CD4-positive, alpha-beta T cell treated with Interleukin-6 for 4 hours (primary cell): ENCODE measurements at places on chromosomes 12 and 14.

GRCh38 chr12:58592475-58593207 is 327.7 kb downstream of the LRIG3 start:
- DNase-seq = no peak

DNA sequence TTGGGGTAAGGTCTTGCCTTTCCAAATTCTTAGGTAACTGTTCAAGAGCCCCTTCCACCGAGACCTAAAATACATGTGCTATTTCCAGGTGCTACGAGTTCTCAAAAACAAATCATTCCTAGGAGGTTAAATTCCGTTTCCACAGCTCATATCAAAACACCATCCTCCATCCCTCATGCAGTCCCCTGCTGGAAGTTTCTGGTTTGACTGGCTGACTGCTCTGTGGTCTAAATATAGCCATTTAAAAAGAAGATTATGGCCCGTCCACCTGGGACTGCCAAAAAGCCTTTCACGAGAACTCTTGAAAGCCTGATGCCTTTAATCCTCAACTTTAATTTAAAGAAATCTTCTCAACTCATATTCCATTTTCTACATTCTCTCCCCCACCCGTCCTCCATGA is 201.5 kb upstream of the MYL2 start:
- DNase-seq = no peak

DNA sequence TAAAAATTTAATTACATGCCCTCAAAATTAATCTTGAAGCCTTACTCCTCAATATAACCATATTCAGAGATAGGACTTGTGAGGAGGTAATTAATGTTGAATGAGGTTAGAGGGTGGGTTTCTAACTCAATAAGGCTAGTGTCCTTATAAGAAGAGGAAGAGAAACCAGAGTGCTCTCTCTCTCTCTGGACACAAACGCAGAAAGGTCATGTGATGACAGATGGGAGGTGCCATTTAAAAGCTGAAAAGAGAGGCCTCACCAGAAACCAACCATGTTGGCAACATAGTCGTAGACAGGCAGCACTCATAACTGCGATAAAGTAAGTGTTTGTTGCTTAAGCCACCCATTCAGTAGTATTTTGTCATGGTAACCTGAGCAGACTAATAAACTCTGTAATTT is 378.5 kb upstream of the LMO3 start:
- DNase-seq = no peak

DNA sequence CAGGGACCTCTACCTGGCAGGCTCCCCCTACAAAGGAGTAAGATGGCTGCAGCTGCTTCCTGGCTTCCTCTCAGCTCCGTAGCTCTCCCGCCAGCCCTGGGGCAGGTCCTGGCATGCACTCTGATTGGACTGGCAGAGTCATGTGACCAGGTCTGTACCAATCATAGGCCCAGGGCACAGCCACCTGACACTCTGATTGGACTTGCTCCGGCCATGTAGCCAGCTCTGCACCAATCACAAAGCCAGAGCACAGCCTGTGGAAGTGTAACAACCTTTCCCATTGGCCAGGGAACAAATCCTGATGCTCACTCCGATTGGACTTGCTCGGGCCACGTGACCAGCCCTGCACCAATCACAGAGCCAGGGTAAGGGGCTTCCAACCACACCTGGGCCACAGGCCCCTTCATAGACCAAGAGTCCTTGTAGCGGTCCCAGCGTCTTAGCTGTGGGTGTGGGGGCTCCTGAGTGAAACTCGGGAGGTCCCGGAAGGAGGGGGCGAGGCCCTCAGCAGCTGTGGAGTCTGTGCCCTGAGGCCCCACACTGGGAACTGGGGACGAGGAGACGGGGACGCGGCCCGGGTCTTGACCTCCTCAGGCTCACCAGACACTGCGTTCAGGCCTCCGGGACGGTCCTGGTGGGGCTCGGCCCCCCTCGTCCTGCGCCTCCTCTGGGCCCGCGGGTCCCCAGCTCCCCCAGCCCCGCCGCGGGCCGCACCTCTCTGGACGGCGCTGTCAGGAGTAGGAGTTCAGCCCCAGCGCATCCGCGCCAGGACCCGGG is 210.6 kb downstream of the ADGRD1 start:
- DNase-seq = no peak

- no peak for DNase-seq
These were observed 28.9 kb downstream of the VDR start for GRCh38 chr12:47875746-47876439.

DNA sequence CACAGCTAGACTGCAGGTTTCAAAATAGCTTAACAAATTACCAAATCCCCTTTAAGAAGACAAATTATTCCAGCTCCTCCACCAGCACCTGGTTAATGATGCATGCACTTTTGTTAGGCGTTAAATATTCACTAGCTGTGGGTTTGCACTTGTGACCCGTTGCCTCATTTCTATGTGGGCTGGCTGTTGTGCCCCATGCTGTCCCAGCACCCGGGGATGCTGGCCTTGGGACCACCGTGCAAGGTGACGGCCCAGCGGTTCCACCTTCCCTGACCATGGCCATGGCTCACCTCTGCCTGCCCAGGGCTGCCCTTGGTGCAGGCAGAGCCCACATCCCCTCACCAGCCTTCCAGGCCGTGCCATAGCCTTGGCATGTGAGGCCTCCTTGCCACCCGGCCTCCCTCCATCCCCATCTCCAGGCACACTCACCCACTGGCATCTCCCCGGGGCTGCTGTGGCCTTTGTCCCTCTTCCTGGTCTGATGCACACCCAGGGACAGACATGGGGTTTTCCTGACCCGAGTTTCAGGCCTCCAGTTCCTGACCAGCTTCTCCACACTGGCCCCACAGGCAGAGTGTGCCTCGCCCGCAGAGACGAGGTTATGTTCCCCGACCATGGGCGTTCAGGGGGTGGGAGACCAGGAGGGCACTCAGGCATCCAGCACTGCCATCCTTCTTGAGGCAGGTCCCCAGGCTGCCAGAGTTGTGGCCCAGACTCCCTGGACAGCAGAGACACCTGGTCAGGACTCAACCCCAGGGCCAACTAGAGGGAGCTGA is 20.3 kb upstream of the C14orf180 start:
- DNase-seq = no peak

DNA sequence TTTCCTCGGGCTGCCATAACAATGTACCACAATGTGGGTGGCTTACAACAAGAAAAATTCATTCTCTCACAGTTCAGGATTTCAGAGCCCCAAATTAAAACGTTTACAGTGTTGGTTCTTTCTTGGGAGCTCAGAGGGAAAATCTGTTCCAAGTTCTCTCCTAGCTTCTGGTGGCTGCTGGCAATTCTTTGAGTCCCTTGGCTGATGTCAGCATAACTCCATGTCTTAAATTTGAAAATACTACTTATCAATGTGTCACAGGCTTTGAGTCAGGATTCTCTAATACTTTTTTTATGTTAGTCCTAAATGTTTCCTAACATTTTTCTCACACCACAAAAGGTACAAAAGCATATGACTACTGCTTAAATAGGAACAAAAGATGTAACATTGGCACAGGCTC is 198.4 kb upstream of the ATXN7L3B start:
- DNase-seq = no peak

DNA sequence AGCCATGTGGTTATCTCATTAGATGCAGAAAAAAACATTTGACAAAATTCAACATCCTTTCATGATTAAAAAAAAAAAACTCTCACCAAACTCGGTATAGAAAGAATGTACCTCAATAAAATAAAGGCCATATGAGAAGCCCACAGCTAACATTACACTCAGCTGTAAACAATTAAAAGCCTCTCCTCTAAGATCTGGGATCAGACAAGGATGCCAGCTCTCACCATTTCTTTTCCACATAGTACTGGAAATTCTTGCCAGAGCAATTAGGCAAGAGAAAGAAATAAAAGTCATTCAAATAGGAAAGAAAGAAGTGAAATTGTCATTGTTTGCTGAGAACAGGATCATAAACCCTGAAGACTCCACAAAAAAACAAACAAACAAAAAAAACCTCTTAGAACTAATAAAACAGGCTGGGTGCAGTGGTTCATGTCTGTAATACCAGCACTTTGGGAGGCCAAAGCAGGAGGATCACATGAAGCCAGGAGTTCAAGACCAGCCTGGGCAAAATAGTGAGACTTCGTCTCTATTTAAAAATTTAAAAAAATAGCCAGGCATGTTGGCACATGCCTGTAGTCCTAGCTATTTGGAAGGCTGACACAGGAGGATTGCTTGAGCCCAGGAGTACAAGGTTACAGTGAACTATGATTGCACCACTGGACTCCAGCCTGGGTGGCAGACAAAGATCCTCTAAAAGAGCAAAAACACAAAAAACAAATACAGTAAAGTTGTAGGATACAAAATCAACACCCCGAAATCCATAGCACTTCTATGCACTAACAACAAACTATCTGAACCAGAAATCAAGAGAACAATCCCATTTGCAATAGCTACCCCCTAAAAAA is 114.4 kb downstream of the FOXA1 start:
- no peak for DNase-seq

DNA sequence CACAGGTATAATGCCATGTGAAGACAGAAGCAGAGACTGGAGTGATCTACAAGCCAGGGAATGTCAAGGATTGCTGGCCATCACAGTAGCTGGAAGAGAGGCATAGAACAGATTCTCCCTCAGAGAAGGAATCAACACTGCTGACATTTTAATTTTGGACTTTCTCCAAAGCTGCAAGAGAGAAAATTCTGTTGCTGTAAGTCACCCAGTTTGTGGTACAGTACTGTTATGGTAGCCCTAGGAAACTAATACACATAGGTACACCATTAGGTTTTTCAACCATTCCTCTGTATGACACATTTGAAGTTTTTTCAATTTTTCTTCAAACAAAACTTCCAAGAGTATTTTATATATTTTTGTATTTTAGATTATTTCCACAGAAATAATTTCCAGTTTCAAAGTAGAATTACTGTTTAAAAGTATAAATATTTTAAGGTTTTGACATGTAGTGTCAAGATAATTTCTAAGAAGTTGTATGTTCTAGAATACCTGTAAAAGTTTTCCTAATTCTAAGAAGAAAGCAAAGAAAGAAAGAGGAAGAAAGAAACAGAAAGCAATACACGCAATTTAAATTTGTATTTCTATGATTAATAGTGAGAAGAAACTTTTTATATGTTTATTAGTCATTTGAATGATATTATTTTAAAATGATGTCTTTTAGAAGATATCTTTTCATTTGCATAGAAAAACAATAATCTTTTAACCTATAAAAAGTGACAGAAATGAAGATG is 64.9 kb upstream of the CATSPERB start:
- no peak for DNase-seq

DNA sequence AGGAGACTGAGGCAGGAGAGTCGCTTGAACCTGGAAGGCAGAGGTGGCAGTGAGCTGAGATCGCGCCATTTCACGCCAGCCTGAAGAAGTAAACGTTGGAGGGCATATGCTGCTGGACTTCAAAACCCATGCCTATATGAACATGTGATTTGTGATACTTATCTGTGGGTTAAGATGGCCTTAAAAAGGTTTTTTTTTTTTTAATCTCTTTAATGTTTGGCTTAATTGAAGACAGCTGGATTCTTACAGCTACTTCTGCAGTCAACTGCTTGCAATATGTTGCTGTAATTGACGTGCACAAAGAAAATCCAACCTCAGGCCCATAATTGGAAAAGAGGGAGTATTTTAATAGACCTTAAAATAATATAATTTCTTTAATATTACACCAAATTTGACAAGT is 1.5 kb upstream of the B3GNT4 start:
- no peak for DNase-seq

DNA sequence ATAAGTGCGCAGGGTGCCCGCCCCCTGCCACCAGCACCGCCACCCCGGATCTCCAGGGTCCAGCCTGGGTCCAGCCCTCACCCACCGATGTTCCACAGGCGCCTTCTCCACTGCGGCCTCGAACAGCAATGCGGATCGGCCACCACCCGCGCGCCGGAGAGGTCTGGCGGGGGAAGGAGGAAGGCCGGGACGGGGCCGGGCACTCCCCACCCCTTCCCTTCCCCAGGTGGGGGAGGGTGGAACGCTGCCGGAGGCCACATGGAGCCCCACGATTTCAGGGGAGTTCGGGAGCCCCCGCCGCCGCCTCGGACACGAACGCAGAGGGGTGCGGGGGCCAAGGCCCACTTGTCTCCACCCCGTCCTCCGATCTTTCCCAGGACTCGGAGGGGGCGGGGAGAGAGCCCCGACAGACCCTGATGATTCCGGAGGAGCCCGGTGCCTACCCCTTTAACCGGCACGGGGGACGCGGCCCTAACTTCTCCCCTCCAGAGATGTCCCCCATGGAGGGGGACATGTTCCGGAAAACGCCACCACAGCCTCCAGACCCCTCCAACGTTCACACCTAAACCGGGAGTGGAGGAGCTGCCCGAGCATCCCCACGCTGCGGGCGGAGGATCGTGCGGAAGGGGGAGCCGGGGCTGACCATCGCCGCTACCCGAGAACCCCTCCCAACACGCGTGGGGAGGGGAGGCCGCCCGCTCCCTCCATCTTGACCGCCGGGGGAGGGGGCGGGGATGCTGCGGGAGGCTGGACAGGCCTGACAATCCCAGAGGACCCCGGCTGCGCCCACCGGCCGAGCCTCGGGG is 1.1 kb downstream of the ATXN2 start:
- peak; percentile 28 for DNase-seq

DNA sequence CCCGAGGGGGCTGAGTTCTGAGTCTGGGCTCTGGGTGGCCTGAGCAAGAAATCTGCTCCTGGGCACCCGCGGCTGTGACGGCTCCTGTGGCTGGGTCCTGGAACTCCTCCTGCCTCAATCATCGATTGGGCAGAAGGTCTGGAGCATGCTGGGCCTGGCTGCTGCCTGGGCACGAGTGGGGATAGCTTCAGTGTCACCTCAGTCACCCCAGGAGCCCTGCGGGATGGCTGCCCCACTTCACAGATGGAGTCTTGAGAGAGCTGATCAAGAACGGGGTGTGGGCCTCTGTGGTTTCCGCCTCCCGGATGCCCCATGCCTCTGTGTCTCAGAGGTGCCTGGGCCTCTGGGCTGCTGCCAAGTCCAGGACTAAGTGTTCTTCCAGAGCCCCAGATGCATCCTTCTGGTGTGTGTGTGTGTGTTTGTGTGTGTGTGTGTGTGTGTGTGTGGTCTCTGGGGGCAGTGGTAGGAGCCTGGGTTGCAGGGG is 185.6 kb upstream of the C14orf180 start:
- peak; percentile 89 for DNase-seq

DNA sequence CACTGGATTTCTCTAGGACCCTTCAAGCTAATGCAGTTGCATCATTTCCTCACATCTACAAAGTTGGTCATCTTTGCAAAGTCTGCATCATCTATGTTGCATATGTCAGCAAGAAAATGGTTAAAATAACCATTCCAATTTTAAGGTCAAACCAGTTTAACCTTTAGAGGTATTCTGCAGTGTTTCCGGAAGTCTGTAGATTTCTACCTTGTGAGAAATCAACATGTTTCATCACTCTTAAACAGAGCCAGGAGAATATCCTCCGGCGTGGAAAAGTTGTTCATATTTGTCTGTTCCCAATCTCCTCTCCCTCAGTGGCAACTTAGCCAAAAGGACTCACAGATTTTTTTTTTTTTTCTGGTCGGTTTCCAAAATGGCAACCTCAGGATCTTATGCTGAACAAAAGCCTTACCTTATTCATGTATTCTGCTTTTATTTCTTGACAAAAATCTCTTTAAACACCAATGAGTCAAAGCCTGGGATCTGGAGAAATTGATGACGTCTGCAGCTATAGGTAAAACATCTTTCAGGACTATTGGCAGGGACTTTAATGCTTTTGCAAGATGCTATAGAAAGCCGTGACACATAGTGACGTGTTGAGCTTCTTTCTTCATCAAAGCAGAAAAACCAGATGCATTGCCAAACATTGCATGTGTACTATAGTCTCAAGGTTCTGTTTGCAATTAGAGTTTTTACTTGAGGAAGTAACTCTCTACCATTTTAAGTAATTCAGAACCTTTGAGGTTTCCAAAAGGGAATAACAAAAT is 16.0 kb upstream of the CDK17 start:
- no peak for DNase-seq

- DNase-seq = no peak
These were observed 17.3 kb upstream of the TMPRSS12 start for GRCh38 chr12:50825372-50825838.
